ENCODE measurements at places on chromosomes 7 and 10.

- DNase-seq, result no peak
These were observed 122.7 kb upstream of the PDSS1 start for GRCh38 chr10:26574783-26575182.

DNA sequence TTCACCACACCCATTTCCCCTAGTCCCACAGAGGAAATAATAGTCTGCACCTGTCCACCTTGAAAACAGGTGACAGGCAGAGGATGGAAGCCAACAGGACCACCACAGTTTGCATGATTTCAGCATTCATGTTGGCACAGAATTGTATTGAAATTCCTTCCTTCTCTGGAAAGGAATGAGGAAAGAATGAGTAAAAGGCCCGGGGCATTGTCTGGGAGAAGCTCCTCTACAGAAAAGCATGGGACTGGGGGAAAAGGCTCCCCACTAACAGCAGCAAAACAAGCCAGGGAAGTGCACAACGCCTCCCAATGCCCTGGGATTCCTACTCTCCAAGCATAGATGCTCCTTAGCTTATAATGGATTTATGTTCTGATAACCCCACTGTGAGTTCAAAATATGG is 28.5 kb upstream of the TOMM7 start:
- no peak for DNase-seq

- DNase-seq, result no peak
These were observed 21.7 kb upstream of the SMO start for GRCh38 chr7:129166745-129167144.

DNA sequence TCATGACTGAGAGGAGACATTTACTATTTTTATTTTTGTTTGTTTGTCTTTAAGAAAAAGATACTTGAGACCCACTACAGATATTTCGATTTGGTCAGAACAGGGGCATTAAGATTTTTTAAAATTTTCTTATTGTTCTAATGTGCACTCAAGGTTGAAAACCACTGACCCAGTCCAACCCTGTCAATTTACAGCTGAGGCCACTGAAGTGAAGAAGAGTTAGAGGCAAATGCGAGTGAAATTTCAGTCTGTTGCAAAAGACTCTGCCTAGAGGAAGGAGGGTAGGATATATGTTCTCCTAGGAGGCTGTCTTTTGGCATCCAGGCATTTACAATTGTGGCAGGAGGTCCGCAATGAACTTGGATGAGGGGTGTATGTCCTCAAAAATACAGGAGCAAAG is 396.3 kb downstream of the RPS24 start:
- DNase-seq, result no peak

- peak; percentile 90 for DNase-seq
These were observed 294.6 kb downstream of the PTEN start for GRCh38 chr10:88157981-88158465.

GRCh38 chr7:158868764-158869410 is 12.5 kb downstream of the DYNC2I1 start:
- DNase-seq, result no peak

DNA sequence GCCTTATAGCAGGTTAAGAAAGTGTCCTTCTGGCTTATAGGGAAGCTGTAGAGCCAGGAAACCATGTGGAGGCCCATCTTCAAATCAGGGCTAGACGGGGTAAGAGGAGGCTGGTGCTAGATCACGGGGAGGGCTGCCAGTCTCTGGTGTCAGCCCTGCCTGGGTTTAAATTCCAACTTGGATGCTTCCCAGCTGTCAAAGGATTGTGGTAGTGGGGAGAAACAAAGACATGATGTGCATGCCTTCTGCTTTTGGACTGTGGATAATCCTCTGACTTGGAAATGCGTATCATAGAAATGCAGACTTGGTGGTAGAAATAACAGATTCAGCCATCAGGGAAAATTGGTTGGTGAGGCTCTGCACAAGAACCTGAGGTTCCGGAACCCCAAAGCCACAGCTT is 325.6 kb downstream of the PHTF2 start:
- no peak for DNase-seq

DNA sequence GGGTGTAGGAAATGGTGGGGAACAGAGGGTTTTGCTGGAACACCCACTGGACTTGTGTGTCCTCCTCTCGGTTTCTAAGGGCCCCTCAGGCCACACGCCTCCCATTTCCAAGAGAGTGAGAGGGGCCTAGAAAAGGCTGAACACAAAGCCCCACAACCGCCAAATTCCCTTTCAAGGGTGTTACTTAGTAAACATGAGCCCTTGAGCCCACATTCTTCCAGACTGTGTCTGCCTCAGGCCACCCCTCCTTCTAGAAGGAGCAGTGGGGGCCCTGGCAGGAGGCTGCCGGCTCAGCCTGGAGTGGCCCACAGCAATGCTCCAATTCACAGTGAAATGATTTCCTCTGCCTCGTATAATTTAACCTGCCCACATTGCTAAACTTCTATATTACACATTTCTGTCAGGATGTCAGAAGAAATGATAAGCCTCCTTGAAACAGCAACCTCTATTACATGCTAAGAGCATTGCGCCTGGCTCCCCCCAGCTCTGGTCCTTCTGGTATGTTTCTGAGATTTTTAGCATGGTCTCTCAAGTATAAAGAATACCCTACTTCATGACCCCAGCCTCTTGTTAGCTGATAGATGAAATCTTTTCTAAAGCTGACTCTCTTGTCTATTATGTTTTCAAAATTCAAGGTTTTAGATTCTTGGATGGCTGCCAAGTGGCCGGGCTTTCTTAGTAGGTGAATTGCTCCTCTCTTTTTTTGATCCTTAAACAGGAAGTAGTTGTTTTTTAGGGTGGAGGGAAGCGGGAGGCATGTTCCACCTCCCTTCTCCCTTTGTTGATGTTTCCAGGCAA is 673.9 kb upstream of the GALNT17 start:
- DNase-seq, result no peak

GRCh38 chr10:132170561-132171361 is 16.0 kb upstream of the DPYSL4 start:
- DNase-seq, result no peak

DNA sequence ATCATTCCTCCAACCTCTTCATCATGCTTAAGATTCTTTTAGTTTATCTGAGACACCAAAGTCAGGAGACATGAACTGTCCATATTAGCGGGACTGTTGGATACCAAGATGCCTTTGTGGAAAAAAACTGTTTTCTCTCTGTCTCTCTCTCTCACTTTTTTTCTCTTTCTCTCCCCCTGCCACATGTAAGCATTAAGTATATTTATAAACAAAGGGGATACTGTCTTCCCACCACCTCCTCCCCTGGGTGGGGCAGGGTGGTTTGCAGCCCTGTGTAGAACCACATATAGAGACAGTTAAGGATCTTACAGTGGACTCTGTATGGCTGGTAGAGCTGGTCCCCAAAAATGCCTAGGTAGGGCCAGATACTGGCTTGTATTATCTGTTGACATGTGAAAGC is 101.3 kb downstream of the GLI3 start:
- DNase-seq, result no peak

- no peak for DNase-seq
These were observed 146.1 kb upstream of the TCF7L2 start for GRCh38 chr10:112803961-112804401.

- no peak for DNase-seq
These were observed 568.7 kb upstream of the LRRN3 start for GRCh38 chr7:110522061-110522760.

- DNase-seq, result peak; percentile 51
These were observed 116.0 kb downstream of the ARID5B start for GRCh38 chr10:62017491-62017870.

DNA sequence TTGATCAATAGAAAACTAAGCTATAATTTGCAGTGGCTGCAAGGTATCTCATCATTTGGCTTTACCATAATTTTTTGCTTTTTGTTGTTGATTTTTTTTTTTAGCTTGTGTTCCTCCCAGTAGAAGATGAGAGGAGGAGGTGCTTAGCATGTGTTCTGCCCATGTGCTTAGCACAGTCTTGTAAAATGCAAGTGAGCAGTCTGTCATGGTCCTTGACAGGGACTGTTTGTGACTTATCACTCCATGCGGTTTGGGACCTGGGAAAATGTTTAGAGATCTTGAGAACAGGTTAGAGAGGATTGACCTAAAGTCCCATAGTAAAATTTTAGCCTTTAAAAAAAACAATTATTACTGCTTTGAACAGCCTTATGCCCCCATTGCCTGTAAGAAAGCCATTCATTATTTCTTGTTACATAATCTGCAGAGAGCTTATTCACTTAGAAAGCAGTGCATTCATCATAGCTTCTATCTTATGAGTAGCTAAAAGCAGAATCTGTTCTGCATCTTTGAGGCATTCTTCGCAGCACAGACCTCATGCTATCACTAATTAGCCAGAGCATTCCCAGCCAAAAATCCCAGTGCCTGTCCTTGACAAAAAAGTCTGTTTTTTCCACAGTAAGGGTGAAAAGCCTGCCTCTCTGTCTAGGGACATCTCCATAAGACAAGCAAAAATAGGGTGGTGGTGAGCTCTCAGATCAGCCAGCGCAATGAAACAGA is 748.7 kb upstream of the GALNT17 start:
- no peak for DNase-seq

DNA sequence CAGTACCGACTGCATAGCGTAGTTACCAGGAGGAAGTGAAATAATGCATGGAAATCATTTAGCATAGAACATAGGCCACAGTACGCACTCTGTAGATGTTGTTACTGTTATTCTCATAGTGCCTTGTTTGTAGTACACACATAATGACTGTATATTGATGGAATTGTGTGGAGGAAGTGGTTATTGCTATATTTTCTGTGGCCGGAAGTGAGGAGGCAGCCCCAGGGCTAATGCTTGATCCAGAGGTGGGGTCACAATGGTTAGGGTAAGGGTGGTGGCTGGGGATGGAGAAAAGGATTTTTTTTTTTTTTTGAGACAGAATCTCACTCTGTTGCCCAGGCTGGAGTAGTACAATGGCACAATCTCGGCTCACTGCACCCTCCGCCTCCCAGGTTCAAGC is 4.5 kb upstream of the MGAM start:
- no peak for DNase-seq

GRCh38 chr7:46557295-46557711 is 636.2 kb upstream of the IGFBP3 start:
- DNase-seq, result no peak

GRCh38 chr7:12670743-12671520 is 16.5 kb upstream of the ARL4A start:
- DNase-seq, result no peak

GRCh38 chr7:129469930-129470329 is 32.4 kb upstream of the SMKR1 start:
- no peak for DNase-seq

- DNase-seq, result peak; percentile 81
These were observed 394.8 kb upstream of the IGFBP3 start for GRCh38 chr7:46315891-46316290.

DNA sequence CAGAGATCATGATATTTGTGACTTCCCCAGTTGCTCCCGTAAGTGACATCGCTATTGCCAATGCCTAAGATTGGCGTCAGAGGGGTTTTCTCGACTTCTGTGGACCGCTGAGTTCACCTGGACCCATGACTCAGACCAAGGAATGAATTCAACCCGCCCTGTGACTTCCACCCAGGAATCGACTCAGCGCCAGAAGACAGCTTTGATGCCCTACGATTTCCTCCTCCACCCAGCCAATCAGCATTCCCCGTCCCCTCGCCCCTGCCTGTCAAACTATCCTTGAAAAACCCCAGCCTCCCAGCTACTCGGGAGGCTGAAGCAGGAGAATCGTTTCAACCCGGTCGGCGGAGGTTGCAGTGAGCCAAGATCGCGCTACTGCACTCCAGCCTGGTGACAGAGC is 58.3 kb downstream of the MICALL2 start:
- no peak for DNase-seq

DNA sequence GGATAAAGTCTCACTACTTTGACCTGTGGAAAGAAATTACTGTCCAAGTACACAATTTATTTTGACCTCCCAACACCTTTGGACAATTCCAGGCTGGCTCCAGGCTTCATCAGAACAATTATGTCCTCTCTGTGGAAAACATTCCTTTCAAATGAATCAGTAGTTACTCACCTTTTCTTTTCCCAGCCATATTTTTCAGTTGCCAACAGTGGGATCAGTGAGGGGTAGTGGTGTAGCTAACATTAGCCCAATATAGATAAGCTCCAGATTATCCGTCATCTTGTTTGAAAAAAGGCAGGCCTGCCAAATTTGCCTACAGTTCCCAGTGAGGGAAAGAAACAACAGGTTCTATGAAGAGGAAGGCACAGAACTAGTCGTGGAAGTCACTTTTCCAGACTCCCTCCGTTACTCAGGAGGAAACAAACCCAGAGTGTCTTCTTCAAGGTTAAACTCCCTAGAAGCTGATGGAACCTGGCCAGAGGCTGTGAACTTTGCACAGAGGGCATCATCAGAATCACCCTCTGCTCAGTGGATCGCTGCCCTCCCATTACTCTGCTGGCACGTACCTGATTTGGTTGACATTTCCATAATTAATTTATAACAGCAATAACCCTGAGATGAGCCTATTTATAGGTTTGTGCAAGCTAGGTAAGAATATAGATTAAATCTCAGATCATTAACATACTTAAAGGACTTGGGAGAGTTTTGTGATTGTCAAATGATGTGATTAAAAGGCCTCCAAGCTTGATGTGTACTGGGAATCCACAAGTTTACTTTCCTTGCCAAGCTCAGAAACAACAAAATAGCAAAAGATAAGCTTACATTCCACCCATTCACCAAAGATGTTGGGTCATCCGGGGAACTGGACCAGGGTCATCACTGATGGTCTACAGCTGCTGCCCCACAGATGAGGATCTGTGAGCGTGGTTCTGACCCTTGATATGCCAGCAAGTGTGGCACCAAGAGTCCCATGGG is 654.6 kb upstream of the GALNT17 start:
- DNase-seq, result peak; percentile 36

DNA sequence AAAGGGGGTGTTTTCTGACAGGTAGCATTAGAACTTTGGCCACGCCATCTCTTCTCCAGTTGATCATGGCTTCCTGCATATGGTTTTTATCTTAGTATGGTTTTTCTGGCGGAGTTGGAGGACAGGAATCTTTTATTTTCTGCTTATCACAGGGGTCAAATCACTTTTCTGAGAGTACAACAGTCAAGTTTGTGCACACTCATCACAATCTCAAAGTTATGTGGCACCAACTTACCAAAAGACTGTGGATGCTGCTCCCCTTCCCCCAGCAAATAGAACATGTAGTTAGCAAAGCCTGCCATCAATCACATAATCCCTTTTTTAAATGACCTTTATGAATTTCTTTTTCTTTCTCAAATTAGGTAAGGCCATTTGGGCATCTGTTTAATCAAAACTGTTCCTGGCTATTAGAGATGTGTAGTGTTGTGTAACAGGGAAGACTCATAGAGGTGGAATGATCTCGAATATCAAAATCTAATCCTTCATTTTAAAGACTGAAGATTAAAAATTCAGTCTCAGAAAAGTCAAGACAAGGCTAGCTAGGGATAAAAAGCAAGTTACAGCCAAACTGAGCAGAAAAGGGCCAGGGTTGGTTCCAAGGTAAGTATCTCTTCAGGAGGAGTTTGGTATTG is 3.8 kb upstream of the CH25H start:
- peak; percentile 38 for DNase-seq

DNA sequence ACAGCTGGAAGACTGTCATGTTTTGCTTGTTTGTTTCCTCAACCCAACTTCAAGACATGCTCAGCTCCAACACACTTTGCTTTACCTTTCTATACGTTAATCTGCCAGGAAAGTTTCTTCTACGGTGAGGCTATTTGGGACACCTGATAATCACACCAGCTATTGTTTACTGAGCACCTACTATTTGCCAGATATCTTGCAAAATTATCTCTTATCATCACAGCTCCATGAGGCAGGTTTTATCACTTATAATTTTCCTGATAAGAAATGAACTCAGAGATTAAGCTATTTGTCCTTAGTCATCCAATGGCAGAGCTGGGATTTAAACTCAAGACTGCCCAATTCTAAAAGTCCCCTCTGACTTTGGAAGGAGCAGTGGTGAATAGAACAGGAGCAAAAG is 117.4 kb downstream of the CREB5 start:
- no peak for DNase-seq
